Melanocyte of skin (primary cell): ENCODE measurements at places on chromosomes 13 and 19. TPM values are rescaled to one million over a fixed set of nuclear protein-coding genes. Genes with fewer than 3 reads are reported as not detected.

Gene FPR3
- not detected in 2 replicates for total RNA-seq

Gene SETDB2
- total RNA-seq: 27.6 and 48.7 TPM in 2 replicates

Gene POLD1
- total RNA-seq: 50.9 and 73.3 TPM in 2 replicates

Gene ZNF570
- total RNA-seq: 6.9 and 8.0 TPM in 2 replicates

Gene SYDE1
- 45.8 and 61.4 TPM in 2 replicates for total RNA-seq

Gene ENOX1
- 1.7 and 8.0 TPM in 2 replicates for total RNA-seq

Gene NPAS1
- 0.34 and 0.36 TPM in 2 replicates for total RNA-seq

Gene OR4F17
- total RNA-seq: not detected in 2 replicates

Gene ZNF723
- total RNA-seq: not detected in 2 replicates

Gene KCTD15
- 47.5 and 78.9 TPM in 2 replicates for total RNA-seq

Gene SHD
- not detected in 2 replicates for total RNA-seq

Gene ZNF737
- total RNA-seq: 6.7 and 12.0 TPM in 2 replicates

Gene CRLF1
- total RNA-seq: not detected in 2 replicates

Gene LILRA2
- total RNA-seq: not detected in 2 replicates

Gene IL11
- 0.36 and 1.0 TPM in 2 replicates for total RNA-seq

Gene NEK3
- 3.2 and 3.3 TPM in 2 replicates for total RNA-seq

Gene CAPN12
- total RNA-seq: not detected in 2 replicates

Gene POSTN
- under 0.01 and 1.5 TPM in 2 replicates for total RNA-seq

Gene PRSS57
- total RNA-seq: not detected in 2 replicates

Gene SUGP2
- 36.3 and 52.9 TPM in 2 replicates for total RNA-seq

Gene CYP4F3
- total RNA-seq: not detected in 2 replicates

Gene PRRG2
- 1.00 and 1.4 TPM in 2 replicates for total RNA-seq

Gene ECSIT
- 35.9 and 40.0 TPM in 2 replicates for total RNA-seq

Gene ZNF610
- 2.0 and 2.6 TPM in 2 replicates for total RNA-seq

Gene SPINT2
- not detected in 2 replicates for total RNA-seq

Gene CASP14
- total RNA-seq: not detected in 2 replicates

Gene C19orf85
- not detected in 2 replicates for total RNA-seq

Gene ZNF850
- 3.4 and 5.8 TPM in 2 replicates for total RNA-seq

Gene KLF12
- total RNA-seq: 6.7 and 8.2 TPM in 2 replicates

Gene AMER2
- total RNA-seq: under 0.01 TPM in 1 of 2 replicates, not detected in the other
